ENCODE measurements at places on chromosomes 11 and 22.

- no peak for DNase-seq
Observed at GRCh38 chr11:97414801-97415200, 1025.0 kb downstream of the JRKL start.

DNA sequence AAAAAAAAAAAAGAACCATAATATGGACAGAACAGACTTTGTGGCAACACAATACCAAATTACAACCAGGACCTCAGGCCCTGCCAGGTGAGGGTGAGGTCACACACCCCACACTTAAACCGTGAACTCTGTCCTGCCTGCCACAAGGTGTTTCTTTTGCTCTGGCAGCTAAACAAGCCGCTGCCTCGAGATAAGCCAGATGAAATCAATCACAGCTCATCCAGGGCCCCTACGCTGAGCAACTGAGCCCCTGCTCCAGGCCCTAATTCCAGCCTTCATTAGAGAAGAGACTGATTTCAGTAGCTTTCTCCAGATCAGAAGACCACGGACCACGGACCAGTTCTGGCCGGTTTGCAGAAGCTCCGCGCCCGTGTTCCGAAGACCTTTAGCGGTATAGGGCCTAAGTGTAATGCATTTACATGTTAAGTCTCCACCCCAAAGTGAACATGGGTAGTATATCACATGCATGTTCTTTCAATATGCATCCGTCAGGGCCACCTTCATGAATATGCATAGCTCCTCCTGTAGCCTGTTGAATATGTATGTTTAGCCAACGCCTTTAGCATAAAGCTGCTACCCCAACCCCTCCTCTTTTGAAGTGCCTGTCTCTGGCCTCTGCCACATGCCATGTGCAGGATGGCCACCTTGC lies 14.8 kb upstream of the RAC2 start:
- no peak for DNase-seq

GRCh38 chr11:125176866-125177265 lies 12.3 kb downstream of the PKNOX2 start:
- no peak for DNase-seq

GRCh38 chr22:33012833-33013450 lies 45.2 kb downstream of the SYN3 start:
- no peak for DNase-seq

GRCh38 chr11:74487875-74488274 lies 5.6 kb downstream of the LIPT2 start:
- DNase-seq, result no peak

GRCh38 chr22:38132136-38132535 lies 21.7 kb upstream of the BAIAP2L2 start:
- DNase-seq, result no peak

DNA sequence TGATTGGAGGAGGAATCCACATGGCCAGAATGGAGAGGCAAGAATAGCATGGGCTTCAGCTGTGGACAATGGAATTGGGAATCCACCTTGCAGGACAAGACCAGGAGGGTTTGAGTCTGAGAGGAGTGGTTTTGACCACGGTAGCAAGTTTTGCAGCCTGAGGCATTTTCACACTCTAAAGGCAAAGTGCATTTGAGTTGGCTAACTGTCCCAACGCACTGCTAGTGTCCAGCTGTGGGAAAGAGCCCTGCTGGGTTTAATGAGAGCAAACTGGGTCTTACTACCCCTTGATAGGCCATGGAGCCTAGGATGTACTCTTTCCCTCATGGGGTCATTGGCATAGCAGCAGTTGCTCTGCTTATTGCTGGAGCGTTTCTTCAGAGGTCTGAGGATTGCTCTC lies at the start of gene OR5B2:
OR5B2 (minus strand) TSS at position 101 of the 400 bp plus-strand sequence. CDS start 4,860 bp downstream, outside the sequence.
- DNase-seq, result no peak

GRCh38 chr22:19818324-19819207 lies 36.1 kb downstream of the GNB1L start:
- DNase-seq, result peak; percentile 26

DNA sequence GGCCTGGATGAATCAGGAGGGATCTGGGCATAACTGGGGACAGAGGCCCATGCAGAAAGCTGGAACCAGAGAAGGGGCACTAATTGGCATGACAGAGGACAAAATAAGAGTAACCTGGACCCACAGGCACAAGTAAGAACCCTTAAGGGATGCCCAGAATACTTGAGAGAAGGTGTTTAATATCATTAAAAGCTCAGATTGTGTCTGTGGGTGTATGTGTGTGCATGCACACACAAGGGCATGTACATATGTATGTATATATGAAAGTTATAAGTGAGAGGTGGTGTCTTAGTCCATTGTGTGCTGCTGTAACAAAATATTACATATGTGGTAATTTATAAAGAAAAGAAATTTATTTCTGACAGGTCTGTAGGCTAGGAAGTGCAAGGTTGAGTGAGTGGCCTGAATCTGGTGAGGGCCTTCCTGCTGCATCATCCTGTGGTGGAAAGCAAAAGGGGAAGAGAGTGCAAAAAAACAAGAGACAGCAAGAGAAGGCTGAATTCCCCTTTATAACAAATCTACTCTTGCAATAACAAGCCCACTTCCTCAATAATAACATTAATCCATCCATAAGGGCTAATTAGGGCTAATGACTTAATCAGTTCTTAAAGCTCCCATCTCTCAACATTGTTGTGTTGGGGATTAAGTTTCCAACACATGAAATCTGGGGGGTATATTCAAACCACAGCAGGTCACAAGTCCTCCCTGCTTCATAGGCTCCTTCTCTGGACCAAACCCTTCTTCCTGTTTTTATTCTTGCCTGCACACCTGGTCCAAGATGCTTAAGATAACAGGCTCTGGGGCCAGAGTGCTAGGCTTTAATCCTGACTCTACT lies 68.3 kb upstream of the POU2AF2 start:
- no peak for DNase-seq

- DNase-seq, result no peak
Observed at GRCh38 chr11:74949753-74950137, 679 bp downstream of the SPCS2 start.

GRCh38 chr11:11843211-11843621 lies 1.4 kb downstream of the USP47 start:
- DNase-seq, result no peak

- no peak for DNase-seq
Observed at GRCh38 chr11:76252631-76253070, 46.3 kb upstream of the WNT11 start.

GRCh38 chr11:99708928-99709672 lies 688.4 kb downstream of the CNTN5 start:
- no peak for DNase-seq

- no peak for DNase-seq
Observed at GRCh38 chr22:39240831-39241793, 3.7 kb downstream of the PDGFB start.

GRCh38 chr11:92153542-92153941 lies 71.1 kb upstream of the FAT3 start:
- DNase-seq, result no peak

GRCh38 chr22:19612866-19613572 lies 88.8 kb upstream of the CLDN5 start:
- no peak for DNase-seq

DNA sequence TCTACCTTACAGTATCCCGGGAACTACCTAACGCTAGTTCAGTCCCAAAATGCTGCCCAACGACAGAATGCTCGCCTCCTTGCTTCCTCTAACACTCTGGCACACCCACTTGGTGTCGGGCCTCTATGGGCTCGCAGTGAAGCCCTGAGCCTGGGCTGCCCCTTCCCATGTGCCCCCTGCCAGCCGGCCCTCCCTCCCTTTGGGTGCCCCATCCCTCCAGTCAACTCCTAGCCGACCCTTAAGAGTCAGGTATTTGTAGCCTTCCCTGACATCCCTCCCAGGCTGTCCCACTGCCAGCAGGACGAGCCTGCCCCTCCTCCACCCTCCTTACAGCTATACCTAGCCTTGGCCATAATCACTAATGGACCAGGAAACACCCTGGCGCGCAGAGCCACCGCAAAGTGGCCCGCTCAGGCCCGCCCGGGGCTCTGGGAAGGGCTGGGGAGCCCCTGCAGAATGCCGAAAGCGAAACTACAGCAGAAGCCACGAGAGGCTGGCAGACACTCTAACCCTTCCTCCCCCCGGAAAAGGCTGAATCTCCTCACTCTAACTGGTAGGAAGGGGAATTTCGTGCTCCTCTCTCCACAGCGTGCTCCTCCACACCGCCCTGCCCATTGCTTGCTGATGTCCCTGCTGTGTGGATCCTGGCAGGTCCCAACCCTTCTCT lies 8.2 kb downstream of the CBX7 start:
- no peak for DNase-seq

GRCh38 chr11:113308601-113309000 lies 5.8 kb upstream of the TTC12 start:
- no peak for DNase-seq

DNA sequence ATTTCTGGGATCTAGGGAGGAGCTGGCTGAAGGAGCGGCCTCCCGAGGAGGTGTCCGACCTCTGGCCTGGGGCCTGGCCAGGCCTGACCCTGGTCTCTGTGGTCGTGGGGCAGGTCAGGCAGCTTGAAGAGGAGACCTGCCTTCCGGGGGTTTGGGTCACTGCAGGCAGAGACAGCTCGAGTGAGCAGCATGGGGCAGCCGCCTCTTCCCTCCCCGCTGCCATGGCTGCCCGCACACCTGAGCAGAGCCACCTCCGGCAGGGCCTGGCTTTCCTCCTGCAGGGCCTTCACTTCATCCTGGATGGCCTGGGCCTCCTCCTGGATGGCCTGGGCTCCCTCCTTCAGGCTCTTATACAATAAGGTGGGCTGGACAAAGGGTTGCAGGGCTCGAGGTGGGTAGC lies 8.0 kb upstream of the NAALADL1 start:
- no peak for DNase-seq

DNA sequence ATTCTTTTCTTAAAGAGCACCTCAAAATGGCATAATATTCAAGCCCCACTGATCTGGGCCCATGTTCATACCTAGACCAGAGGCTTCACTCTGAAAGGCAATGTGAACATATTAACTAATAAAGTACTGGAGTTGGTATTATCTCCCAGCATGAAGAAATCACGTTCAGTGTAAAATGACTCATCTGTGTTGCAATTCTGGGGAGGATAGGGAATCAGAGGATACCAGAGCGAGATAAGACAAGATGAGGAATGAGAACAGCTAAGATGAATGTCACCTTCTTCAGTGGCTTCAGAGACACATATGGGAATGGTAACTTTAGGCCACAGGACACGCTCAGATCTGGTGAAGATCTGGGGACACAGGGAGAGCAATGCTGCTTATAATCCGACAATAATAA lies 121.1 kb downstream of the NTM start:
- DNase-seq, result no peak

GRCh38 chr11:33062137-33062536 lies 22.8 kb downstream of the TCP11L1 start:
- DNase-seq, result no peak

- no peak for DNase-seq
Observed at GRCh38 chr11:17771841-17772401, 37.3 kb downstream of the KCNC1 start.

DNA sequence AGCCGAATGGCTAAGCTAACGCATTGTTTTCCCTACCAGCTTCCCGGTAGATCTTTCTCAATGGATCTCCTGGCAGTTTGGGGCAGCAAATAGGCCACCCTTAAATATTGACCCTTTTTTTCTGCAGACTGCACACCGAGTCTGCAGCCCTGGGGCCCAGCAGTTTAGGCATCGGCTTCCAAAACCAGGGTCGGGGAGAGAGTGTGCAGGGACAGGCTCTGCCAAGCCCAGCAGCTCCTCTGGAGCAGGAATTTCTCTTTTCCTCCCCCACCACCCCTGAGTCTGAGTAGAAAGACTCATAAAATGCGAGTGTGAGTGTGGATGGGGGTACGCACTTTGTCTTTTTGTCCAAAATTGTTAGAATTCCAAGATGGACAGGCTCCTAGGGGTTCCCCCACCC lies 113.2 kb downstream of the FEZ1 start:
- no peak for DNase-seq

DNA sequence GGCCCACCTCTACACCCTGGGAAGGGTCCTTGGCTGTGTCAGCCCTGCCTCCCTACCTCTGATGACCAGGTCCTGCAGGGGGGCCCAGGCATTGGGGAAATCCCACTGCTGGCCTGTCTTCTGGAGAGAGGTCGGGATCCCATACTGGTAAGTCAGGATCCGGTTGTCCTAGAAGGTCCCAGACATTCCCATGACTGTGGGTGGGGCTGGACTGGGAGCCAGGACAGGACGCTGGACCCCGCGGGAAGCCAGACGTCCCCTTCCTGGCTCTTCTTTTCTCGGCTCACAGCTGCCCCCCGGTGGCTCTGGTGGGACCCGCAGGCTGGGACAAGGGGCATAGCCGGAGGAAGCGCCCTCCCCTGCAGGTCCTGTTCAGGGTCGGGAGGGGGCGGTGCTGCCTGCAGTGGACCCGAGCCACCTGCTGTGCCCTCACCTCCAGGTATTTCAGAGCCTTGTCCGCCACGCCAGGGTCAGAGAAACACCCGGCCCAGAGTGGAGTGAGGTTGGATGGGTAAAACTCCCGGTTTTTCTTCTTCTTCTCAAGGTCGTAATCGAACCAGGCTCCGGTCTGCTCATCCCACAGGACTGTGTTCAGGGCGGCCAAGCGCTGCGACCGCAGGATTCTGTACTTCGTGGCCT lies 20.0 kb downstream of the TREH start:
- DNase-seq, result peak; percentile 94

- DNase-seq, result no peak
Observed at GRCh38 chr11:125649465-125650166, 24.7 kb downstream of the CHEK1 start.

- DNase-seq, result no peak
Observed at GRCh38 chr22:38352436-38352835, 35.2 kb upstream of the CSNK1E start.

- no peak for DNase-seq
Observed at GRCh38 chr11:67646535-67647336, 3.8 kb downstream of the ACY3 start.

GRCh38 chr11:94199136-94200130 lies 70.8 kb downstream of the PANX1 start:
- no peak for DNase-seq

- DNase-seq, result no peak
Observed at GRCh38 chr22:18069041-18069440, 8.7 kb upstream of the PEX26 start.

DNA sequence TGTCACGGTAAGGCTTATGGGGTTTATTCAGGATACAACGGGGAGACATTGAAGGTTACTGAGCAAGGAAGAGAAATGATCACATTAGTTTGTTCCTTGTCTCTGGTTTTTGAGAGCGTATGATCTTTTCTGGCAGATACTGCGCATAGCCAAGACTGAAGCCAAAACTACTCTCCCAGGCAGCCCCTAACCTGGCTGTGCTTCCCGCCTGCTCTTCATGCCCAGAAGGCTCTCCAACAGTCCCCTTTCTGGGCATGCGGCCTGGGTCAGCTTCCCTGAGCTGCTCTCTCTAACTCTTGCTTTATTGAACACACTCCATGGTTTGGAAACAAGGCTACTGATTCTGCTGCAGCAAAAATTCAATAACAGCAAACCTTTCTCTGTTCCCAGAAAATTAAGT lies 306.6 kb downstream of the BUD13 start:
- DNase-seq, result peak; percentile 77

- DNase-seq, result no peak
Observed at GRCh38 chr11:104118105-104118744, 45.7 kb downstream of the PDGFD start.

GRCh38 chr22:40436505-40437431 lies 66.4 kb downstream of the SGSM3 start:
- no peak for DNase-seq

All from left hindlimb (tissue), 1 donor.